ENCODE measurements at places on chromosomes 4 and X.
A peak's percentile ranks its signal among the peaks of the same experiment; 100 is the strongest.

DNA sequence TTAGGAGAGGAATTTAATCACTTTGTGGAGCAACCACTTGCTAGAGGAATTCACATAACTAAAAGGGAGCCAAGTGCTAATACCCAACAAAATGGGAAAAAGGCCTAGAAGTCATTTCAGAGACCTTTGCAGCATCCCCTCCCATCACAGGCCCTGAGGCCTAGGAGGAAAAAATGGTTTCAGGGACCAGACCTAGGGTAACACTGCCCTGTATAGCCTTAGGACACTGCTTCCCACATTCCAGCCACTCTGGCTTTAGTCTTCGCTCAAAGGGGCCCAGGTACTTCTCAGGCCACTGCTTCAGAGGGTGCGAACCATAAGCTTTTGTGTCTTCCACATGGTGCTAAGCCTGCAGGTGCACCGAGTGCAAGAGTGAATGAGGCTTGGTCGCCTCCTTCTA is 19.1 kb downstream of the SPANXN2 start:
- DNase-seq = no peak

- DNase-seq = no peak
Observed at GRCh38 chr4:155646001-155646400, 20.6 kb upstream of the GUCY1A1 start.

DNA sequence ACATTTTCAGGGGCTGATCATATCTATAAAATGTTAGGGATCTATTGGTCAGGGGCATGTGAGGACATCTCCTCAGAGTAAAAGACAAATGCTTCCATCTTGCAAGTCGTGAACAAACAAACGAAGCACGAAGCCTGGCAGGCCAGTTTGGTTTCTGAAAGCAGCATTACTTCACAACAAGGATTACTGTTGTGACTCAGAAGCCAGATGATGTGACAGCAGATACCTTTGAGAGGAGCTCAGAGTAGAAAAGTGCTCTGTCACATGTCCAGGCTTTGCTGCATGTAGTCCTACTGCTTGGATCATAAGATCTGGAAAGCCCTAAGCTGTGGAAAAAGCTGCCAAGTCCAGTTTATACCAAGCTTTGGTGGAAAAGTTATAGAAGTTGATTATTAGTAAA is 1827.2 kb downstream of the ARAP2 start:
- no peak for DNase-seq

DNA sequence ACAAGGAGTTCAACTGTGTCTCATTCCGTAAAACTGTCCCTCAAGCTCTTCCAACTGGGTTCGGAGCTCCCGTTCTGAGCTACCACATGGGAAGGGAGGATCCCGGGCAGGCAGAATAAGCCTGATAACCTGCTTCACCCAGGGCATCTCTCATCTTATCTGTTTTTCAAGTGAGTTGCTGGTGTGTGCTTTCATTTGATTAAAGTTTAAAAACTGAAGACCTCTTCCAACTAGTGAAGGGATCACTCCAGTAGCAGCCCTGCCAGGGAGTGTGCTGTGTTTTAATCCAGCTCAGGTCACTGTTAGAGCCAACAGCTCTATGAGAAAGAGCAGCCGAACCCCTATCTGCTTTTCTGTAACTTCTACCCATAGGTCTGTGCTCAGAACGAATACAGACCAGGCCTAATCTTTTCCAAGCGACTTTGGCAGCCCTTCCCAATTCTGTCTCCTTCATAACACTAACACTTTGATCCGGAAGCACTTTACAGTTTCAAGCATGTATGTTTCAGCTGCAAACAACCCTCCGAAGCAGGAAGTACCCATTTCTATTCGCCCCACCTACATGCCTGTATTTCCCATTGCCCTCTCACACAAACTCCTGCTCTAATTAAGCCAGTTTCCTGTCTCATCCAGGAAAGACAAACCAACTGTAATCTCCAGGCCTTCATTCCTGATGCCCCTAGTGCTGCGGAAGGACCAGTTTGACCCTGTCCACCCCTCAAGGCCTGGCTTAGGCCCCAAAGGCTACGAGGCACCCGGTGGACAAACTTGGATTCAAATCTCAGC is 60.9 kb downstream of the IRF2 start:
- no peak for DNase-seq

- DNase-seq = no peak
Observed at GRCh38 chr4:29079260-29079659, 1640.9 kb upstream of the PCDH7 start.

- DNase-seq = peak; percentile 23
Observed at GRCh38 chr4:42282081-42282901, 115.0 kb upstream of the SHISA3 start.

DNA sequence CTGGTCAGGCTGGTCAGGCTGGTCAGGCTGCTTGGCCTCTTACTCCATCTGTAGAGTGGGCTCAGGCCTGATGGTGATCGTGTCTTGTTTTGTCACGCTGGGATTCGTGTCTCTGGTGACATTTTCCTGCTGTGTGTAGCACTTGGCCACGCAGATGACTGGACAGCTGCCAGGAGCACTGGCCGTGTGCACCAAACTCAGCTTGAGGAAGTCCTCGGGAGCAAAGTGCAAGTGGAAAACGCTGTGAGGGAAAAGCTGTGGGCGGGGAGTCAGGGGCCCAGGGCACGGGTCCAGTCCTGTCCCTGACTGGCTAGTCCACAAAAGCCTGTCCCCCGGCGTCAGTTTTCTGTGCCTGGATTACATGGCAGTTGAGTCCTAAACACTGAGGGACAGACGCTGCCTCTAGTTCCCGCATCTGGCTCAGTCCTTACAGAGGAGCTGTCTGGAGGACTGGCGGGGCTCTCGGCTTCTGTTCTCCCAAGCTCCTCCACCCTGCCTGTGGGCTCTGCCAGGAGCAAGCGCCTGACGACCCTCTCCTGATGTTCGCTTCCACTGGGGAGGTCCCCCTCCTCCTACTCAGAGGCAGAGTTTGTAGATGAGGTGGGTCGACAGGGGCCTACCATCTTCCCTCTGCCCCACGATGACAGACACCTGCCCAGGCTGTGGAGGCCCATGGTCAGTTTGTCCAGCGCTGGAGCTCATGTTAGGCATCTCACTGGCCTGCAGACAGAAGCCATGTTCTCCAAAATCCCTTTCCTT is 35.9 kb upstream of the GRPEL1 start:
- no peak for DNase-seq

- DNase-seq = no peak
Observed at GRCh38 chr4:38149997-38150671, 189.9 kb downstream of the PTTG2 start.

- DNase-seq = no peak
Observed at GRCh38 chrX:149398027-149398426, 107.1 kb downstream of the IDS start.
